NCI-H1694 (cell line): ENCODE measurements at places on chromosomes 4 and X.

DNA sequence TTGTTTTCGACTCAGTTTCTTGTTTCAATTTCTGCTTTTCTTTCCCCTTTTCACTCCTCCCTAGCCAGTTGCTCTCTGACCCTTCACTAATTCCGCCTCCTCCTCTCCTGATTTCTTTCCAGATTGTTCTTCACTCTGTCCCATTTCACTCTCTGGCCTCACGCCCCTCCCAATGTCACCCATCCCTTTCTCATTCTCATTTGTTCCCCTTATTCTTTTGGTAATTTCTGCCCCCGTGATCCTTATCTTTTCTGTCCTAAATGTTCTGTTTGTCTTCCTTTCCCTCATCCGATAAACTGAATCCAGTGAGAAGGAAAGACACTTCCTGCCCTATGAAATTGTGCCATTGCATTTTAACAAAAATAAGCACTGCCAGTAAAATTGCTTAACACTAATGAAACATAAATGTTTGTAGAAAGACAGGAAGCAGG lies 94.5 kb upstream of the RASGEF1B start:
- DNase-seq = no peak

DNA sequence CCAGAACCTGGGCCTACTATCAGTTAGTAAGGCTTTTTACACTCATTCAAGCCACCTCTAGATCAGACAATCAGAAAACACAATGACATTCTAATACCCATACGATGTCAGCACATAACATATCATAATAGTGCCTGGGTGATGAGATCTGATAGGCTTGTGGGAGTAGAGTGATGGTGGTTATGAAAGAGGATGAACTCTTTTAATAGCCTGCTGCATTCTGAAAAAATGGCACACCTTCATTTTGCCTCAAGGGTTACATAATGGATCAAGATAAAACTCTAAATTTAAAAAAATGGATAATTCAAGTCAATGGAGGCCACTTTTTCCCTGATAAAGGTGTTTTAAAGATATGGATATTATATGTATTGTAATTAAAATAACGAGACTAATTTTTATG lies 215.6 kb downstream of the MAML3 start:
- no peak for DNase-seq

DNA sequence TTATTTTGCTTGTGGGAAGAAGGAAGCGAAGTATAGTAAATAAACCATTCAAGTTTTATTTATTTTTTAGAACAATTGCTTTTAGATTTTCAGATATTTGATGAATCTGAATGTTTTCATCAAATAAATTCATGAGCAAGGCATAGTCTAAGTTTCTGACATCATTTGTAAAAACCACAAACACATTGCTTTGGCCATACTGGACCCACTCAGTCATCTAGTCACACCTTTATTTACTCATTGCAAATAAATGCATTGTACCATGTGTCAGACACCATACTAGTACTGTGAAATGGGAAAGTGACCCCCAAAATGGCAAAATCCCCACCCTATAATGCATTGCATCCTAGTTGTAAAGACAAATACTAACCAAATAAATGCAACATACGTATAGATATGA lies 449.1 kb upstream of the SMIM31 start:
- no peak for DNase-seq

GRCh38 chr4:84611531-84611930 lies 28.6 kb downstream of the CDS1 start:
- DNase-seq = no peak

GRCh38 chrX:107442914-107443527 lies 6.4 kb upstream of the FRMPD3 start:
- no peak for DNase-seq
